ENCODE measurements at places on chromosomes 2 and 18.
A peak's percentile ranks its signal among the peaks of the same experiment; 100 is the strongest.

- DNase-seq, result no peak
These were observed 24.7 kb downstream of the ST8SIA5 start for GRCh38 chr18:46732201-46732600.

GRCh38 chr2:173659509-173659908, 304.8 kb downstream of the CDCA7 start:
- DNase-seq, result no peak

- DNase-seq, result no peak
These were observed 4.3 kb downstream of the ITPRIPL1 start for GRCh38 chr2:96329456-96329855.

DNA sequence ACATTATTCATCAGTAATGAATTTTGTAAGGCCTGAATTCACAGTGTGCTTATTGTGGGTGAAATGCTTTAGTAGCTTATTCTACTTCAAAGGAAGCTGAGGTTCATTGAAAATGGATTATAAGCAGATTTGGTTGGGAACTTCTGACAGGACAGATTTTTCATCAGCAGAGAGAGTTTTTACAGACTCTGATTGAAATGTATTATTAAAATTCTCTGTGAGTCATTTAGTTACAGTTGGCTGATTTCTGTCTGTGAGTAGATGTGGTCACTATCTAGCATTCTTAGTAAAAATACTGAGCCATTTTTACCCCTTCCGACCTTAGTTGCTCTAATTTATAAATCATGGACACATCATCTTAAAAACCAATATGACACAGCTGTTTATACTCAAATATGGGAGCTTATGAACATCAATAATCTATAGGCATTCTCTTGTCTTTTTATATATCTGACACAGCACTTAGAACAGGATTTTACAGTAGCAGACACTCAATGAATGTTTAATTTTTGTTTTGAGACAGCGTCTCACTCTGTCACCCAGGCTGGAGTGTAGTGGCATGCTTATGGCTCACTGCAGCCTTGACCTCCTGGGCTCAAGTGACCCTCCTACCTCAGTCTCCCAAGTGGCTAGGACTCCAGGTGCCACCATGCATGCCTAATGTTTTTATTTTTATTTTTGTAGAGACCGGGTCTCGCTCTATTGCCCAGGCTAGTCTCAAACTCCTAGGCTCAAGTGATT, 239.6 kb downstream of the BABAM2 start:
- DNase-seq, result no peak

DNA sequence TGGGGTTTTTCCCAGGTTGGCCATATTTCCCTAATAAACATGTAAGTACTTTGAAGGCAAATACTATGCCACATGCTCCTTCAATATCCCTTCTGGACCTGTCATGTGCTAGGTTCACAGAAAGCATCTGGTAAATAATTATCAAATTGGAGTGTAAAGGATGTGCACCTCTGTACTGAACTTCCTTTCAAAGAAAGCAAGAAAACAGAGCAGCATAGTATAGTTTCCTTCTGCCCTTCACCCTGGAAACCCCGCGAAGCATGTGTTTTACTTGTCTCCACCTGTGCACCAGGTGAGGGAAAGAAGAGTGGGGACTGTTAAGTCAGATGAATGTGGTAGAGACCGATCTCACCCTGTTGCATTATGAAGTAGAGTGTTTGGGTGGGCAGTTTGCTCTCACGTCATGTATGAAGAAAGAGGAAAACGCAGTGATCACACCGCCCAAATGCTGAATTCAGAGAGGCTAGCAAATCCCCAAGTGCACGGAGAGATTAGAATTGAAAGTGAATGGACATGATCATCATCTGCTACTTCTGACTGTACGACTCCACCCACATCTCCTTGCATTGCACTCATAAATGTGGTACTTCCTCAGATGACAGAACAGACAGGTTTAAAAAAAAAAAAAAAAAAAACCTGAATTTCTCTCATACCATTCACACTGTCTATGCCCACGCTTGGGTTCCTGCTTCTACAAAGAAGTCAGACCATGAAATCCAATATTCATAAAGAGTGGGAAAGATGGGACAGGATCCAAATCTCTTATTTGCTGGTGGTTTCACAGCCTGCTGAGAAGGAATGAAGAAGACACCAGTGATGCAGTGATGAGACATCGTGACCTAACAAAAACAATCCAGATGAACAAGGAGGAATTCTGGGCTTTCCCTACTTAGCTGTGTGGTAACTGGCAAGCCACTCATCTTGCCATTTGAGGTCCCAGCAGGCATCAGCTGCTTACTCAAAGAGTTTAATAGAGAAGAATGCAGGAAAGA, 448.6 kb downstream of the BCL11A start:
- DNase-seq, result no peak

- no peak for DNase-seq
These were observed 90.6 kb upstream of the CCDC141 start for GRCh38 chr2:179140571-179140970.

DNA sequence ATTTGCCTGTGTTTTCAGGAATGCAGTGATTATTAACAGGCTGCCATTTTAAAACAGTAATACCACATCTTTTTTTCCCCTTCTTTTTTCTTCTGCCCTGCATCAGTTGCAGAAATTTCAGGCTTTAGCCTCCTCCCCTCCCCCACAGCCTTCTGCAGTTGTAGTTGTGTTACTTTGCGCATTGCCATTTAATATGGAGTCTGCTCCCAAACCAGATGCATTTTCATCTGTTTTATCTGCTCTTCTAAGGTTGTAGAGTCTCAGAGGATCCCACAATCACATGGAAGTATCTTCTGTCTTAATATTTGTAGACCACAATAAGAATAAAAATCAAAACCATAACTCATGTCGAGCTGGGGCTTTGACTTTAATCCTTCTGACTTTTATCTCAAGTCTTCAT, 3.8 kb downstream of the ASXL3 start:
- no peak for DNase-seq

- no peak for DNase-seq
These were observed 22.2 kb downstream of the BIN1 start for GRCh38 chr2:127084611-127085316.

- peak; percentile 38 for DNase-seq
These were observed 1.2 kb downstream of the REV1 start for GRCh38 chr2:99488539-99489062.

DNA sequence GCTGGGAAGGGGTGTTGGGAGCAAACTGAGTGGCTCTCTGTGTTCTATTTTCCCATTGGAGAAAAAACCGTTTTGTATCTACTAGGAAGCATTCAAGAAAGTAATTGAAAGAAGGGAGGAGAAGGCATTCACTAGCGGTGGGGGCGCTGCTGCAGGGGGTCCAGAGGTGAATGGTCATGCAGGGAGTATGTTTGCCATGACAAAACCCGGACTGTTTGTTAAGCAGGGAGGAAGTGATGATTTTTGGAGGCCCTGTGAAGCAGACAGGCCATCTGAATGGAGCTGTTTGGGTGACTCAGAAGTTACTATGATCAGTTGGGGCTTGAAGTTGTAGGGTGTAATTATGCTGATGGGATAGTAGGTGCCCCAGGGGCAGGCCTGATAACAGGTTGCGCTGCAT, 7.0 kb downstream of the TAF4B start:
- no peak for DNase-seq

DNA sequence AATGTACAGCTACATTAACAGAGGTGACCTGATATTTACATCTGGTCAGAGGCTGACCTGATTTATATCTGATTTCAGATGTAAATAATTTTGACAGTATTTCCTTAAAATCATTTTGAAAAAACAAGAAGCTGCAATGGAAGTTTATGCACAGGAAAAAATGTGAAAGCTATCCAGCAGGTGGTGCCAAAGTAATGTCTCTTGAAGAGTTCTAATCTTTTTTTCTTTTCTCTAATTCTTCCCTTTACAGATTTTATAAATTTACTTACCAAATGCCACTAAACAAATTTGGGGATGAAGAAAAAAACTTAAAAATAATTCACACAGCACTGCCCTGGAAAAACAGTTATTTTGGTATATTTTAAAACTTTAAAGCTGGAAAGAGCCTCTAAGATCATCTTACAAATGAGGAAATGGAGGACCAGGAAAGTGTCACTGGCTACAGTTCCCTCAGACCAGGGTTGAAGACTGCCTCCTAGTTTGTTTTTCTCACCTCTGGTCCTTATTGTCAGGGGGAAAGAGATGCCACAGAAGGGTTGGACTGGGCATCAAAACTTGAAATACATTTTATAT, 16.4 kb upstream of the FBLN7 start:
- no peak for DNase-seq

GRCh38 chr2:9707008-9707407, 76.2 kb upstream of the YWHAQ start:
- no peak for DNase-seq

DNA sequence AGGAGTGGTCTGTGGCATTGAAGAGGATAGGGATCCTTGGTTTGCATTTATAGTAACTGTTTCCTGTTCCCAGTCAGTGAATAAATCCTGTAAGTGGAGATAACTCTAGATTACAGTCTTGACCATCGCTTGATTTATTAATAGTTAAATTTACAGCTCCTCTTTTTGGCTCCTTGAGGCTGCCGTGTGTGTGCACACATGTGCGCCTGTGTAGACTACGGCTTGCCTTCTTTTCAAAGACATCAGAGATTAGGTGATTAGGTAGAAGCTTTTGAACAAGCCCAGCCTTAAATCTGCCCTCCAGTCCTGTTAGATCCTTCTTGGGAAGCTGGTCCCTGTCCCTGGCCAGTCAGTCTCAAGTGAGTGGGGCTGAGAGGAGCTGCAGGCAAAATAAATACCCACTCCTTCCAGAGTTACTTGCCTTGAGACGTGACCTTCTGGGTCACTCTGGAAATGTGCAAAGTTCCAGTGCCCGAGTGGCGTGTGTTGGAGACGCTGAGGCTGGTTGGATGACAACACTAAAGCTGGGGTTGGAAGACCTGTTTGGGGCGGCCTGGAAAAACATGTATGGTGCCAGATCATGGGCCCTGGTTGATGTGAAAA, 32.0 kb downstream of the TCF7L1 start:
- DNase-seq, result no peak

GRCh38 chr2:238502088-238502810, 75.5 kb downstream of the ASB1 start:
- no peak for DNase-seq

- DNase-seq, result no peak
These were observed 42.7 kb upstream of the REG3G start for GRCh38 chr2:78982638-78983330.

GRCh38 chr2:240285725-240286124, 145.3 kb upstream of the OTOS start:
- DNase-seq, result no peak

- DNase-seq, result no peak
These were observed 139.9 kb upstream of the DOCK10 start for GRCh38 chr2:225182126-225182525.

DNA sequence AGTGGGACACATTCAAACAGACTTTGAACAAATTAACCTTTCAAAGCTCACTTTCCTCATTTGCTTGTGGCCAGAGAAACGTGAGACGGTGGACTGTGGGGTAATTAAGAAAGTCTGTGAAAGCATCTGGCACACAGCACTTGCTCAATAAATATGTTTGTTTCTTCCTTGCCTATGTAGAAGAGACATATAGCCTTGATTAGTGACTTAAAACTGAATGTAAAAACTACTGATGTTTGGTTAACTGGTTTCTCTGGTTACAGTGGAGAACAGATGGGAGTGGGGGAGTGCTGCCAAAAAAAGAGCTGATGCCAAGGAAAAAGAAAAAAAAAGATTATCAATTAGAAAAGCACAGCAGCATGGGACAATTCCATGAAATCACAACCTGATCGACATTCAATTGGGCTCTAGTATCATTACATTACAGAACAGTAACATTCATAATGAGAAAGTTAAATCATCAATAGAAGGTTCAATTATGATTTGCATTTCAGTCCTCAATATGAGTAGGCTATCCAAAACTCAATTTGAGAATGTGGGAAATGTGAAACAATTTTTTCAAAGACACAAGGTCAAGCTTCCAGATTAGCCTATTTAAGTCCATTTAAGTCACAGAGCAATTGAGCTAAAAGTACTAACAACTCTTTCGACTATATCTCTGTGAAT, 14.7 kb downstream of the CUL3 start:
- DNase-seq, result no peak

GRCh38 chr18:73691118-73691517, 456.5 kb downstream of the FBXO15 start:
- no peak for DNase-seq

DNA sequence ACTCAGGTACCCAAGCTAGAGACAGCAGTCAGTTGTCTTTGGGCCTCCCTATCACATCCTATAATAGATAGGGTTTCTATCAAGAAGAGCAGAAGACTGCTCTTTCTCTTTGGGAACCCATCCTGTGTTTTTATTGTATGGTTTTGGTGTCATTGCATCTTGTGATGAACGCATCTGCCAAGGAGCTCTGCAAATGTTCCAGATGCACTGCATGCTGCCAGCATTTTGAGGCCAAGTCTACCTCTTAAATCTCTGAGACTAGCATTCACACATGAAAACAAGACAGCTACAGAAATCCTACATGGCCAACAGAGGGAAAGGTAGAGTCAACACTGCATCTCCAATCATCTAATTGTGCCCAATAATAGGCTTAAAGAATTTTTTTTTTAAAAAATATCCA, 14.0 kb downstream of the SEMA4F start:
- DNase-seq, result no peak

- DNase-seq, result no peak
These were observed 251.4 kb upstream of the COPS8 start for GRCh38 chr2:236834284-236834683.

DNA sequence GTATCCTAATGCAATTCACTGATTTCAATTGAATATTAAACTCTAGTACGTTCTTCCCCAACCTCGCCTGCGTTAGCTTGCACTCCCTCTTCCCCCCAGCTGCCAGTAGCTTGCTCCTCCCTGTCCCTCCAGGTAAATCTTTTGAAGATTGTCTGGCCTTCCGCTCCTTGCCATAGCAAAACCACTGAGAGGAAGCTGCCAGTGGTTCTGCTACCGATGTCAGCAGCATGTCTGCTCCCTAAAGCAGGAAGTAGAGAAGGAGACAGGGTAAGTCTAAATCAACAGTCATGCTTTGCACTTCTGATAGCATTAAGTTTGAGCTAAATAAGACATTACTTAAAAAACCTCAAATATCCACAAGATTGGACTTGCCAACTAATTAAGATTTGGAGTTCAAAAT, 89.1 kb downstream of the SCN2A start:
- no peak for DNase-seq

- DNase-seq, result peak; percentile 53
These were observed 4.0 kb downstream of the NT5DC4 start for GRCh38 chr2:112724591-112725525.

DNA sequence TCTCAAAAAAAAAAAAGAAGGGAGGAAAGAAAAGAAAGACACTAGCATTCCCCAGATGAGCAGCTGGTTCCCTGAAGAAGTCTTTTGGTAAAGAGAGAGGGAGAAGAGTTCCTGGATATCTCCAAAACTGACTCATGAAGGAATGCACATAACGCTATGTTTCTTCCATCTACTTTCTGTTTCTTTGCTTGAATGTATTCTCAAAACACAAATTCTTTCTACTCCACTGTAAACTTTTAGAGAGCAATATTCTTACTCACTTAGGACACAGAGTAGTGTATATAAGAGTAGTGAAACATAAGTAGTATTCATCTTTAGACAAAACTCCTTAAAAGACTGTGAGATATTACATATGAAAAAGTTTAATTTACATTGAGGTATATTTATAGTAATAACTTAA, 64.2 kb downstream of the TRIP12 start:
- no peak for DNase-seq

Data from HuH-7.5 (cell line).